Activated CD4-positive, alpha-beta T cell treated with anti-CD3 and anti-CD28 coated beads, Interleukin-2, amount 50 U/mL, for 48 hours (primary cell): ENCODE measurements at places on chromosomes 2 and 18.

DNA sequence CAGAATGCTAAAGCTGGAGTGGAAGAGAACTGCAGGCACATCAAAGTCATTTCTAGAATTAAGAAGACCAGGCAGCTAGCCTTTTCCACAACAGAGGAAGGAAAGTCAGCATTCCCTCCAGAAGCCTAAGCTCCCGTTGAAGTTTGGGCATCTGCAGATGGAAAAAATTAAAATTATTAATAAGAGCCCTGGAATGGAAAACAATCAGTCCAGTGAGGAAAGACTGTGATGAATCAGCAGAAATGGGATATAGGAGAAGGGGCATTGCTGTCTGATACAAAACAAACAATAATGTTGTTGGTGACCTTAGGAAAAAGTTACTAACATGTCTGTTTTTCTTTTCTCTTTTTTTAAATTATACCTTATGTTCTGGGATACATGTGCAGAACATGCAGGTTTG lies 450.7 kb upstream of the SLC14A2 start:
- DNase-seq, result no peak

- no peak for DNase-seq
Measured at GRCh38 chr2:48727560-48727959, 28.0 kb downstream of the LHCGR start.

GRCh38 chr18:6505498-6505875 lies 90.8 kb upstream of the L3MBTL4 start:
- no peak for DNase-seq

GRCh38 chr2:133240491-133241223 lies 327.6 kb downstream of the NCKAP5 start:
- no peak for DNase-seq

DNA sequence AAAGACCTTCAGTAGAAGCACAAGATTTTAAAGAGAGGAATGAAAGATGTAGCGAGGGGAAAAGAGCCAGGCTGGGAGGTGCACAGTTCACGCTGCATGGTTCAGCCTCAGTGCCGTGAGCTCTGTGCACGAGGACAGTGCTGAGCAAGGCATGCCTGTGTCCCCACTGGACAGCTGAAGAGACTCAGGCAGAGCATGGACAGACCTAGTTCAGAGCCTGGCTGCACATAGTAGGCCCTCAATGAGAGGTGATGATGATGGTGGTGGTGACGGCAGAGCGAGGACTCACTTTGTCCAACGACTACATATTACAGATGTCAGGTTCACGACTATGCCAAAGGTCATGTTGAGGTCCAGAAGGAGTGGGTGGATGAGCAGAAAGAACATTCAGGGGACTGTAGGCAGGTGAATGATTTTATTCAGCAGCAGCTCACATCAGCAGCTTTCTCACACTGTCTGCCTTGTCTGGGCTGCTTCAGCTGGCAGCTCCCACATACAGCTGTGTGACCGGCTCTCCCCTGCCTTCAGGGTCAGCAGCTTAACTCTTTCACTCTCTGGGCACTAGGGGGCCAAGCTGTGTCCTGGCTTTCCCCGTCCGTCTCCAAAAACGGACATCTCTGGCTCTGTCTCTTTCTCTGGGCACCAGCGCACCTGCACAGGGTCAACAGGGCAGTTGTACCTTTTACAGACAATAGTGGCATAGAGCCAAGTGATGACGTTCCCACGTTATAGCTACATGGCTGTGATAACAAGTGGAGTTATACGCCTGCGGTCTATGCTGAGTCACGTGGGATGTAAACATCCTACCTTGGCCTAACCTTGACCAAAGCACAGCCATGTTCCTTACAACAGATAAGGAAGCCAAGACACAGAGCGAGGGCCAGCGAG lies 128.8 kb upstream of the MSH6 start:
- no peak for DNase-seq

DNA sequence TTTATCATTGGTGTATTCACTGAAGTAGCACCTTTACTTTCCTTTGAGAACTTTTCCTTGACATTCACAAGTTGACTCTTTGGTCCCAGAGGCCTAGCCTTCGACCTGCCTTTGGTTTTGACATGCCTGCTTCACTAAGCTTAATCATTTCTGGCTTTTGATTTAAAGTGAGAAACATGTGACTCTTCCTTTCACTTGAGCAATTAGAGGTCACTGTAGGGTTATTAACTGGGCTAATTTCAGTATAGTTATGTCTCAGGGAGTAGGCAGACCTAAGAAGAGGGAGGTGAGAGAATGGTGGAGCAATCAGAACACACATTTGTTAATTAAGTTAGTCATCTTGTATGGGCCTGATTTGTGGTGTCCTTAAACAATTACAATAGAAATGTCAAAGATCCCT lies 1040.7 kb upstream of the SLC39A10 start:
- DNase-seq, result no peak

GRCh38 chr2:226583715-226584114 lies 215.9 kb downstream of the IRS1 start:
- no peak for DNase-seq

DNA sequence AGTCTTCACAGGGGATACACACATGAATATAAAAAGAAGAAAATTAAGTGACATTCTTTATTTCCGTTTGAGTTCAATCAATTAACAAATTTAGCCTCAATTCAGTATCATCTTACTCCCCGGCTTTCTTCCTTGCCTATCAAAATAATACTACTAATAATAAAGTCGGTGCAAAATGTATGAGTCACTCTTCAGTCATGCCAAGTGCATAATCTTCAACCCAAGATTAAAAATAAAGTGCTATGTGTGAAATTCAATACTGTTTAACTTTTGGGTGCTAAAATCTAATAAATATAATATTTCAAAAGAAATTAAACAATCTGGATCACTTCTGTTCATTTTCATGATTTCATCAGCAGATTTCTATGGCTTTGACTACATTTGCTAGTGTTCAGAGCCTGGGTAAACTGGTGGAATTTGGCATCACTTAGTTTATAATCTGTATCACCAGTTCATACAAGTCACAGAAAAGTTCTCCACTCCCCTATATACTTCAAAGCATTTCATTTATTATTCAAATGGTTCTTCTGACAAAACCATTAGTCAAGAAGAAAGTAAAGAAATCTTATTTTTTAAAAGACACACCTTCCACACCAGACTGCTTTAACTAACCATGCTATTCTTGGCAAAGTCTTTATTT lies 183.6 kb downstream of the THADA start:
- DNase-seq, result no peak

- DNase-seq, result no peak
Measured at GRCh38 chr2:8409461-8410260, 272.2 kb upstream of the ID2 start.

GRCh38 chr2:166972002-166972401 lies 83.7 kb downstream of the XIRP2 start:
- no peak for DNase-seq

- no peak for DNase-seq
Measured at GRCh38 chr2:71389384-71390072, 57.9 kb downstream of the ZNF638 start.

- no peak for DNase-seq
Measured at GRCh38 chr2:238425979-238426567, 654 bp upstream of the ASB1 start.

DNA sequence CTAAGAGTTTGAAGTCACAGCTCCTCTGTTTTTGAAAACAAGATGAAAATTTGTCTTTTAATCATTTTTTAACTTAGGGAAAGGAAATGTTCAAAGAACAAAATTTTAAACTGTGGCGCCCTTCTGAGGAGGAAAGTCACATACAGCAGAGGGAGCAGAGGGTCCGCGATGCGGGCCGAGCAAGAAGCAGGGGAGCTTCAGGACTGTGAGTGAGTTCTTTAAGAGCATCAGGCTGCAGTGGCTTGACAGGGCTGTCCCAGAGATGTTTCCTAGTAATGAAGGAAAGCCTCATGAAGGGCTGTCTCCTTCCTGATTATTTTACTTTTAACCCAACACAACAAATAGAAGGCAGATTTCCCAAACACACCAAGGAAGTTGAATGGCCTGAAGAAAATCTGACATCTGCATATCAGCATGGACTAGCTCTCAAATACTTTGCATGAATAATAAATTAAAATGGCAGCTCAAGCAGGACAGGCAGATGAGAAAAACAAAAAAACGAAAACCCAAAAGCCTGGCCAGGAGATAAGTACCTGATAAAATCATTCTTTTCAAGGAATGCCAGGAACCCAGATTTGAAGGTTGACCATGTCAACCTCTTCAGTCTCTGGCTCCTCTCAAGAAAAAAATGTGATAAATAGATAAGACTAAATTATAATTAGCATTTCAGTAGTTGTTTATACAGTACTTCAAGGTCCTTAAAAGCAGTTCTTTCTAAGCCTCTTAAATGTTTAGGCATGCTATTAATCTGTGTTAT lies 60.8 kb downstream of the SLC40A1 start:
- no peak for DNase-seq

GRCh38 chr2:19371996-19372582 lies 13.7 kb upstream of the OSR1 start:
- DNase-seq, result no peak

DNA sequence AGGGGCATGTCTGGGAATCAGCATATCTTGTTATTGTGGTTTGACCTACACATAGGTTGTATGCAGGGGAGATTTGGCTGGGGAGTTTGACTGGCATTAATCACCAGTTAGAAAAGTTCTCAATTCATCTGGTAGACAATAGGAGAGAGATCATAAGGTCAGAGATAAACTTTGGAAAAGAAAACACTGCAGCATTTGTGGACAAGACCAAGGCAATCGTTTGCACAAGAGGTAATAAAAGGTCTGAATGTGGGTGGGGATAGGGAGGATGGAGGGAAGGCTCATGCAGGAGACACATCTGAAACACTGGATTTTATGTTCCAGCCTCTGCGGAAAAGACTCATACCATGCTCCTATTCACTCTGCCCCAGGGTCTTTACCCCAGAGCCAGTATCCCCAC lies 136.9 kb downstream of the MAIP1 start:
- no peak for DNase-seq

GRCh38 chr2:50645346-50645745 lies 386.6 kb downstream of the NRXN1 start:
- DNase-seq, result no peak

- no peak for DNase-seq
Measured at GRCh38 chr2:163735685-163736432, at the start of gene FIGN. FIGN (minus strand) TSS chr2:163736008; CDS start chr2:163734927, 1,081 bp downstream.

DNA sequence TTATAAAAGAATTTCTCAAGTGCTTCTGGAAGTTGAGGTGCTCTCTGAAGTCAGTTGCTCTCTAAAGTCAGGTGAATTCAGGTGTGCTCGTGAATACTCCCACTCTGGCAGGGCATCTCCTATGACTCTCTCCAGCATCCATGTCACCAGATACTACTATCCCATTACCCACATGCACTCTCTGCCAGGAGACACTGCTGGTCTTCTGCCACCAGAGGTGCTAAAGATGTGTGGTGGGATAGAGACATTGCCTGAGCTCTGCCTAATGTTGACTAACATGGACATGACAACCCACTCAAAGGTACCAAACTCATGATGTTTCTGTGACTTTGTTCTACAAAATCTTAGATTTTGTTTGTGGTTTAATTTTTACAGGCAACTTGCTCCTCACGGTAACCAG lies 106.4 kb upstream of the HNRNPA3 start:
- no peak for DNase-seq

DNA sequence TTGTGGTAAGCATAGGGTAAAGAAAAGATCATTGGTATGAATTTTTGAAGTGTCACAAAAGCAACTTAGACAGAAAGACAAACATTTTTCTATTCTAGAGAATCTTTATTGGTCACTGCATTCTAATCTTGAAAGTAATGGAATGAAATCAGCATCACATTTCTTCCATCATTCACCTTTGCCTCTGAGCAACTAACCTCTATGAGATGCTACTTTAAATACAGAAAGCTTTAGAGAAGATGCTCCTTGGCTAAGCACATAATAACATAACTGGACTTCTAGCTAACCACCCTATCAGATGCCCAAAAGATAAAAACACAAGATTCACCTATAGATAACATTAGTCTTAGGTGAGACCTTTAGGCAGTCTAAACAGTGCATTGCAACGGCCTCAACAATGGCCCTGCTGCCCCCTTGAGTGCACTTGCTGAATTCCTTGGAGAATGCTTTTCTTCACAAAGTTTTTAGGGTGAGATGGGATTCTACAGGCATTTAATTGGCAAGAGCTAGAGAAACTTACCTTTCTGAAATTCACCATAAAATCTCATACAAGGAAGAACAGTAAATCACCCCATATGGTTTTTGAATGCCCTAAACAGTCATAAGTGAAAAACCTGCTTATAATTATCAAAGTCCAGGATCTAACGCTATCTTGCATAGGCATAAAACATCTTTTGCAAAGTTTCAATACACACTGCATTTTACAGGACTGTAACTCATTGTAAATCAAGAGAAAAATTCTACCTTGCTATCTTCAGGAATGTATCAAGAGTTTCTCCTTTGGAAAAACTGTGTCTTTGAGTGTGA lies 791.3 kb upstream of the CHAC2 start:
- DNase-seq, result no peak

- DNase-seq, result no peak
Measured at GRCh38 chr2:205681401-205682238, 681 bp upstream of the NRP2 start.
